ENCODE measurements at places on chromosomes 7 and 10.

- no peak for DNase-seq
Measured at GRCh38 chr7:37039131-37039749, 314.9 kb upstream of the AOAH start.

DNA sequence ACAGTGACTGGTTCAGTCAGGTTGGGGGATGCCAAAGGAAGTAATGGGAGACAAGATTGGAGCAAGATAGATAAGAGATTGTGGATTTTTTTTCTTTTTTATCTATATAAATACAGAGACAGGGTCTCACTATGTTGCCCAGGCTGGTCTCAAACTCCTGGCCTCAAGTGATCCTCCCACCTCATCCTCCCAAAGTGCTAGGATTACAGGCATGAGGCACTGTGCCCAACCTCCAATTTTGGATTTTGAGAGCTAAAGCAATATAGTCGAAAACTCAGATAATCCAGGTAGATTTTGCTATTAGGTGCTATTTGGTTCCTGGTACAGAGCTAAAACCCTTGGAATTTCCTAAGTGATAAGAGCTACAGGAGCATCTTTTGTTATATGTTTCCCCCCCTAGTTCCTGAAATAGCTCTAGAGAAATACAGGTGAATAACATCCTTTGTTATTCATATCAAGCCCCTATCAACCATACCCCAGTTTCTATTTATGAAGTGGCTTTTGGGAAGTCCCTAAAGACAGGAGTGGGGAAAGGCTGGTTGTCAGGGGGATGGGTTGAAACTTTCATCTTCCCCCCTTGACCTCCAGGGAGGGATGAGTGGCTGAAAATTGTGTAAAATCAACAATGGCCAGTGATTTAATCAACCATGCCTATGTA is 151.2 kb downstream of the CFTR start:
- DNase-seq, result no peak

DNA sequence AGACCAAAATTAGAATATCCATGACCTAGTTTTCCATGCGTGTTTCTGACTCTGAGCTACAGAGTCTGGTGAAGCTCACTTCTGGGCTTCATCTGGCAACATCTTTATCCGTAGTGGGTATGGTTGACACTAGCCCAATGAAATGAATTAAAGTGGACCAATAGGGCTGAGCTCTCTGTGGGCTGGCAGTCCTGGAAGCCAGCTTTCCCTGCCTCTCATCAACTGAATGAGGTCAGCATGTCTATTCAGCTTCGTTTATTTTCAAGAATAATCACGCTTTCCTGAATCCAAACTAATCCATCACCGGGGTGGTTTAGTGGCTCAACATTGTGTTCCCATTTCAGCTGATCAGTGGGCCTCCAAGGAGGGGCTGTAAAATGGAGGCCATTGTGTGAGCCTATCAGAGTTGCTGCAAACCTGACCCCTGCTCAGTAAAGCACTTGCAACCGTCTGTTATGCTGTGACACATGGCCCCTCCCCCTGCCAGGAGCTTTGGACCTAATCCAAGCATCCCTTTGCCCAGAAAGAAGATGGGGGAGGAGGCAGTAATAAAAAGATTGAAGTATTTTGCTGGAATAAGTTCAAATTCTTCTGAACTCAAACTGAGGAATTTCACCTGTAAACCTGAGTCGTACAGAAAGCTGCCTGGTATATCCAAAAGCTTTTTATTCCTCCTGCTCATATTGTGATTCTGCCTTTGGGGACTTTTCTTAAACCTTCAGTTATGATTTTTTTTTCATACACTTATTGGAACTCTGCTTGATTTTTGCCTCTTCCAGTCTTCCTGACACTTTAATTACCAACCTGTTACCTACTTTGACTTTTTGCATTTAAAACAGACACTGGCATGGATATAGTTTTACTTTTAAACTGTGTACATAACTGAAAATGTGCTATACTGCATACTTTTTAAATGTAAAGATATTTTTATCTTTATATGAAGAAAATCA is 35.5 kb downstream of the CAV1 start:
- no peak for DNase-seq

DNA sequence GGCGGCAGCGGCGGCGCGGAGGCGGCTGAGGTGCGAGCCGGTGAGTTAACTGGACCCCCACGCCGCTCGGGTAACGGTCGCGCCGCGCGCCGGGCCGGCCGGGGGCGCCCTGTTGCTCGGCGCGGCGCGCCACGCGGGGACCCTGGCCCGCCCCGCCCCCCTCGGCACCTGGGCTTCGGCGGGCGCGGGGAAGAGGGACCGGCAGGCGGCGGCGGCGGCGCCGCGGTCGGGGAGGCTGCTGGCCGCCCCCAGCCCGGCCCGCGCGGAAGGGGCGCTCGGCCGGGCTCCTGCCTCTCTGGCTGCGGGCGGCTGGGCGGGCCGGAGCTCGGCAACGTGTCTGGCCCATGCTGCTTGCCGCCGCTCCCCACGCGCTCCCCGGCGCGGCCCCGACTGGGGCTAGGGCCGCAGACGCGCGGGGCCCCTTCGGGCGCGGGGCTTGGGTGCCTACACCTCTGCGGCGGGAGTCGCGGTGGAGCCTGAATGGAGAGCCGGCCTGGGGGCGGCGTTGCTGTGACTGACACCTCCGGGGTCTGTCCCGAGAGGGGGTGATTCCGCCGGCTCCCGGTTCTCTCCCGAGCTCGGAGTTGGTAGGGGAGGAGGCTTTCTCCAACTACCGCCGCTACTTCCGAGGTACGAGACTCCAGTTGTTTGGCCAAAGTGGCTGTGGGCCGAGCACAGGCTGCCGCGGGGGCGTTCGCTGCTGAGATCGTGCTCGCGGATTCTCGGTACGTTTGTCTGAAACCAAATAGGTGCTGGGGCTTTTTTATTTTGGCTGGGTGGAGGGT is 494 bp downstream of the PALS2 start:
- DNase-seq, result peak; percentile 61

- DNase-seq, result no peak
Measured at GRCh38 chr10:129713659-129714265, 246.7 kb downstream of the MGMT start.

GRCh38 chr7:46129831-46130230 is 208.8 kb upstream of the IGFBP3 start:
- no peak for DNase-seq

DNA sequence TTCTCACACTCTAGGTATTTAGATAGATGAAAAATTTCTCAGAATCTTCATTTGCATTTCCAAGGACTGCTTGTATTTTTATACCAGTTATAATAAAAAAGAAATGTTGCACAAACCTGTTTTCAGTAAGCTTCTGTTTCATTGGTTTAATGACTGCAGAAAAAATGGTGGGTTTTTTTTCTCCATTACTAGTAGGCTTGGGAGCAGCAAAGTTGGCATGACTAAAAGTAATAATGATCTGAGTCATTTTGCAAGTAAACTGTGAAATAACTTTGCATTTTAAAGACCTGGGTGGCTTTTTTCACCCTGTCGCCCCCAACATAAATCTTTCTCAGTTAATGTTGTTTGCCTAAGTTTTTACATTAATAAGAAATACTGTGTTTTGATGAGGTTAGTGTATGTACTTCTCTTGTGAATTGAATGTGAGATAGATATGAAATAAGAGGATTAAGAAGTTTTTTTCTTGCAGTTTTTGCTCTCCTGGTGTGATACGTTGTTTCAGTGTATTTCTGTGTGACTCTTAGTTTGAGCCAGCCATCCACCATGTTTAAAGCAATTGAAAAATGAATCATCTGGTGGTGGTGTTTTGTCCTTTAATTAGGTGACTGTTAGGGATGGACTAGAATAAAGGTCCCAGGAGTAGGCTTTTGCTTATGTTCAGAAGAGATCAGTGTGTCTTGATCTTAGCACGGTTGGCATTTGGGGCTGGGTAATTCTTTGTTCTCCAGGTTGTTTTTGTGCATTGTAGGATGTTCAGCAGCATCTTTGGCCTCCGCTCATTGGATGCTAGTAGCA is 1.8 kb downstream of the GNAI1 start:
- peak; percentile 65 for DNase-seq

DNA sequence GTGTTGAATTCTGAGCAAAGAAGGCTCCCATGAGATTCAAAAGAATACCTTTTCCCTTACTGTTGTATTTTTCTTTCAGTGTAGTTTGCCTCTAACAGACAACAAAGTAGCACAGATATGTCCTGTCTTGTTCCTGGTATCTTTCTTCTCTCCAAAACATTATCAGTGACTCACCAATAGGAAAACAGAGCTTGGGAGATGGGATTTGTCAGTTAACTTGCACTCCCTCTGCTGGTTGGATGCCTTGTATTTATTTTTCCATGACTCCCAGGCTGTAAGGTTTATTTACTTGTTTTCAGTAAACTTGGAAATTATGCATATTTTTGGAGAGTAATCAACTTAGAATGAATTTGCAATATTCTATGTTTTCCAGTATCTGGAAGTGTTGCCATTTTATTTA is 129.7 kb downstream of the SAMD9 start:
- DNase-seq, result peak; percentile 64

DNA sequence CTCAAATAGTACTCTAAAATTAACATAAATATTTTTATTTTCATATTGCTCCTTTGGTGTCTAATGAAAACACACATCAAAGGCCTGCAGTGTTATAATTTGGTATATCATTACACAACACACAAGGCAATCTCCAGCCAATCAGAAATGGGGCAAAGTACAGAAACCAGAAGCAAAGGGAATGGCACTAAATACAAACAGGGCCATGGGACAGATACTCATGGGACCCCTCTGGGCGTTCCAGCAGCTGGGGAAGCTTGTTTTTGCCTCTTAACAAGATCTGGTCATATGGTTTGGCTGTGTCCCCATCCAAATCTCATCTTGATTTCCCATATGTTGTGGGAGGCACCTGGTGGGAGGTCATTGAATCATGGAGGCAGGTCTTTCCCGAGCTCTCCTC is 551.8 kb upstream of the NRP1 start:
- no peak for DNase-seq

DNA sequence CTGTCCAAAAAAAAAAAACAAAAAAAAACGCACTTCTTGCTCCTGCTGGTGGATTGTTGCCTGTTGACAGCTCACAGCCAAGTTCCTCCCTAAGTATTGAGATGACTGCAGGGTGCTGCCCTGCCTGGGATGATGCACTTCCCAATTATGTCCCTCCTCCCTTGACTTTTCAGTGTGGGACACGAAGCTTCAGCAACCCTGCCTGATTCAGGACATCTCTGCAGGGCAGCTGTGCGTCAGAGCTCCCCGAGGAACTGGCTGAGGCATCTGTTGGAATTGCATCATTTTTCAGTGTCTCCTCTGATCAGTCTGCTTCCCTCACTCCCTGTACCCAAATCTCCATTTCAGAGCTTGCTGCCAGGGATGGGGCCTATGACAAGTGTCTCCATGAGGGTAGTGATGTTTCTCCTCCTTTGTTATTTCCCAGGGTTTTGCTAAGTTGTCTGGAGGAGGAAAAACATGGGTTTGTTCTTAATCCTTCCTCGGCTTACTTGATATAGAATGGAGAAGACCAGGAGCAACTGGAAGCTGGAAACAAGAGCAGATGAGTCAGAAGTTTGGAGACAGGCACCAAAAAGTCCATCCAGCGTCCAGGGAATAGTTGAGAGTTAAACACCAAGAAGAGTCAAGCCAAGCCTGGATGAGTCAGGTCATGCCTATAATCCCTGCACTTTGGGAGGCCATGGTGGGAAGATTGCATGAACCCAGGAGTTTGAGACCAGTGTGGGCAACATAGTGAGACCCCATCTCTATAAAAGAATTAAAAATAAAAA is 355.1 kb downstream of the GALNT17 start:
- peak; percentile 92 for DNase-seq

GRCh38 chr7:28224675-28225074 is 44.1 kb upstream of the JAZF1 start:
- no peak for DNase-seq

DNA sequence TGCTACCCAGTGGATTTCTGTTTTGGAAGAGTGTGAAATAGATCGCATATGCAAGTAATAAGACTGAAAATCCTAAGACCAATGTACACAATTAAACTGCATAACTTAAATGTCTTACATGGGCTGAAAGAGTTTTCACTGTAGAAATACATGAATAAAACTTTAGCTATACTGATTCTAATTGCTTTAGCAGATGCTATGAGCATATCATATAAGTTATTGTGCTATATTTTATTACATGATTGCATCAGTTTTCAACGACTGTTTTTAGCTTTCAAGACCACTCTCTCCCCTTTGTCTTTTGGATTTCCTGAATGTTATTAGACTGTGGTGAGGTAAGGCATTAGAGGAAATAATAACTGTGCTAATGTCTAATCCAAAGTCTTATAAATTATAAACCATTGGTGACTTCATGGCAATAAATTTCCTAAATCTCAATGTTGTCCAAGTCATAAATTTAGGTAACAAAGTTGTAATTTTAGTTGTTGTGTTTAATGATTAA is 124.5 kb downstream of the SEMA3A start:
- DNase-seq, result no peak

DNA sequence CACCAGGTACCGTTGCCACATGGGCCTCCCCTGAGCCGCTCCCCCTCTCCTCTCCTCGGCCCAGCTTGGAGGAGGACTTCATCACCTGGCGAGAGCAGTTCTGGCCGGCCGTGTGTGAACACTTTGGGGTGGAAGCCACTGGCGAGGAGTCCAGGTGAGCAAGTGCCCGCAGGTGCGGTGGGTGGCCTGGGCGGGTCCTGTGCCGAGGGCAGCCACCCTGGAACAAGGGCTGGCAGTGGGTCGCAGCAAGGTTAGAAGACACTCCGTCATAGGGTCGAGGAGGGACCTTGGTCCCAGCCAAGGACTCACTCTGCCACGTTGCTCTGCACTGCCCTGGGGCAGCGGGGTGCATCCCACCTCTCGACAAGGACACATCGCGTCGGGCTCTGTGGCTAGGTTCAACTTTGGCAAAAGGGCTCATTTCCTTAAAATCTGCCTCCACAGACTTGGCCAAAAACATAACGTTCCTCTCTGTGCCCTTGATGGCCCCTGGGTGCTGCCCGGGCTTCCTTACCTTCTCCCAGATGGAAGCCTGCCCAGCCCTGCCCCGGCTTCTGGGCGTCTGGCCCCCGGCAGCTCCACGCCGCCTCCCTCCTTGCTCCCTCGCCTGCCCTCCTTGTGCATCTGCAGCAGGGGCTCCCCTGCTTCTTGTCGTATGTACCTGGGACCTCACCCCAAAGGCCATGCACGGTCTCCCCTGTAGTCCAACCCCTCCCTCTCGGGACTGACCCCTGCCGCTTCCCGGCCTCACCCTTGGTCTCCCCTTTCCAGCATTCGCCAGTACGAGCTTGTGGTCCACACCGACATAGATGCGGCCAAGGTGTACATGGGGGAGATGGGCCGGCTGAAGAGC is 12.7 kb downstream of the TMEM120A start:
- no peak for DNase-seq

DNA sequence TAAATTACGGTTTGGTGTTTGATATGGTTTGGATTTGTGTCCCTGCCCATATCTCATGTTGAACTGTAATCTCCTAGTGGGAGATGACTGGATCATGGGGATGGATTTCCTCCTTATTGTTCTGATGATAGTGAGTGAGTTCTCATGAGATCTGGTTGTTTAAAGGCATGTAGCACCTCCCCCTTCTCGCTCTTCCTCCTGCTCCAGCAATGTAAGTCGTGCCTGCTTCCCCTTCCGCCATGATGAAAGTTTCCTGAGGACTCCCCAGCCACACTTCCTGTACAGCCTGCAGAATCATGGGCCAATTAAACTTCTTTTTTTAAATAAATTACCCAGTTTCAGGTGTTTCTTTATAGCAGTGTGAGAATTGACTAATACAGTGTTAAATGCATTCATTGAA is 116.6 kb downstream of the DOCK4 start:
- DNase-seq, result no peak

GRCh38 chr10:129170812-129171211 is 296.2 kb upstream of the MGMT start:
- no peak for DNase-seq

All from astrocyte of the spinal cord (primary cell).